ENCODE measurements at places on chromosomes 3 and 15.

DNA sequence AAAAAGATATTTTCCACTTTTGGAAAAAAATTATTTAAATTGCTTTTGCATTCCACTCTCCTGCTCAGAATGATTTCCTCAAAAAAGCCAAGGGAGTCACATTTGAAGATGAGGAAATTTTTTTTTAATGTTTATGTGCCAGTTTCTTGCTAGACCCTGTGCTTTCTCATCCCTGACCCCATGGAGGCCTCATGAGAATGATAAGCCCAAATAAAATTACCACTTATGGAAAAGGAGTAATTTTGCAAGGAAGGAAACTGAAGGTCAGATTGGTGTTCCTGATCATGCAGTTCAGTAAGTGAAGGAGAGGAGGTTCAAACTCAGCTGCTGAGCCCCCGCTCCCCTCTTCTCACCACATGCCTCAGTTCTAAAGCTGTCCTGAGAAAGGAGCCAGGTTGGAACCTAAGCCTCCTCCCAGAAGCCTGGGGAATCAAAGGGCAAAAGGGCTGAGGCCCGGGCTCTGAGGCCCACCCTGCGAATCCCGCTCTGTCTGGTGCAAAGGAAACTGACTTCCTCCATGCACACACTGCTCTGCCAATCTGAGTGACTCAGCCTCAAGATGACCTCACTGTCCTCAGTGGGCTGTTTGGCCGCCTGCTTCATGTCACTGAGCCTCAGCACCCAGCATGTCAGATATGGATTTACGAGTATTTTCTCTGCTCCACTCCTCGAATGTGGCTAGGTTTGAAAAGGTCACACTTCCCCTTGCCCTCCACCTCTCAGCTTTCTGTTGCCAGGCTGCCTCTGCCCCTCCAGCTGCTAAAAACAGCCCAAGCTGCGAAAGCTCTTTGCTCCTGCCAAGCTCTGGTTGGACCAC is 56.9 kb upstream of the FLNB start:
- DNase-seq, result peak; percentile 59

- DNase-seq, result no peak
These were observed 34.8 kb upstream of the CD47 start for GRCh38 chr3:108125550-108126071.

- no peak for DNase-seq
These were observed 247.7 kb downstream of the AGBL1 start for GRCh38 chr15:86327230-86327865.

GRCh38 chr15:48645558-48646330 is at the start of gene FBN1:
FBN1 (minus strand) TSS chr15:48645709; CDS start chr15:48644769, 940 bp downstream.
- peak; percentile 95 for DNase-seq

DNA sequence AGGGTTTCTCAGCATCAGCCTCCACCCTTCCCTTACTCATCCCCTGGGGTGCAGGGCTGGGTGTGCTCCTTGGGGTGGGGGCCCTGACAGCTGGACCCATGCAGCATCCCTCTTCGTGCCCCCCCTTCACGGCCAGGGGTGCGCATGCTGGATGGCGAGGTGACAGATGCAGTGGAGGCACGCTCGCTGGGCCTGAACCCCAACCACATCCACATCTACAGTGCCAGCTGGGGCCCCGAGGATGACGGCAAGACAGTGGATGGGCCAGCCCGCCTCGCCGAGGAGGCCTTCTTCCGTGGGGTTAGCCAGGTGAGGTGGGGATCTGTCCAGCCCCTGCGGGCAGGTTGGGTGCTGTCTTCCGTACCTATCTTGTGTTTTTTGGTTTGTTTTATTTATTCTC is 6.3 kb upstream of the FES start:
- no peak for DNase-seq
